Memory B cell (primary cell): ENCODE measurements at places on chromosomes 1 and 21.
A peak's percentile ranks its signal among the peaks of the same experiment; 100 is the strongest.

- no peaks in the 10 kb centered on the region for H3K36me3 ChIP-seq
- no peak for DNase-seq
- no peak overlapping the region for H3K27ac ChIP-seq
- H3K4me1 ChIP-seq: no peaks in the 10 kb centered on the region
- peaks cover 2% of the 10 kb centered on the region for H3K27me3 ChIP-seq
Observed at GRCh38 chr1:14413819-14414490, 184.5 kb upstream of the KAZN start.

DNA sequence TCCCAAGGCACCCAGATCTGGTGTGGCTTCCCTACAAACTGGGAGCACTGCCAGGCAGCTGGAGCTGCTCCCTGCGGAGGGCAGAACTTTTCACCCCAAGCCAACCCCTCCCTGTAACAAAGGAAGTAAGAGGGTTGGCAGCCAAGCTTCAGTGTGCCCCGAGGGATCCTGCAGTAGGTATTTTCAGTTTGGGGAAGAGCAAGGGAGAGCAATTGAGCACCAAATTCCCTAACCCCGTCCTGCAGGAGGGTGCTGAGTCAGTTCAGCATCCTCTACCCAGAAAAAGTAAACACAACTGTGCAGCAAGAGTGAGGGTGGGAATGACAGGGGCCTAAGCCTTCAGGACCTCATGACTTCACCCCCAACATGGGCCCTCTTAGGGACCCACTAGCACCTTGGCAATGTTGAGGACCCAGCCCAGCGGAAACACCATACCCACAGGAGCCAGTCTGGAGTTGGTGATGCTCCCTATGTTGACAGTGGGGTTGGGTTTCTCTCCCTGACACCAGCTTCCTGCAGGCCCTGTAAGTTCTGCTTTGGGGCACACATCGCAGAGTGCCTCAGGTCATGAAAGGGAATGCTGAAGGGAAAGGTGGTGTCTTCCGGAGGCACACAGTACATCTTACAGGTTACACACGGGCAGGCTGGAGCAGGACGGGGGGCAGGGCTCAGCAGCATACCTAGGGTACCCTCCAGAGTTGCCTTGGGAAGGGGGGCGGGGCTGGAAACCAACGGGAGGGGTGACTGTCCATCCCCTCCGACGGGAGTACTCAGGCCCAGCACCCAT is 14.8 kb downstream of the SH3BP5L start:
- no peak overlapping the region for H3K4me3 ChIP-seq
- H3K4me1 ChIP-seq: peaks cover 21% of the 10 kb centered on the region
- H3K27me3 ChIP-seq: no peaks in the 10 kb centered on the region
- no peak for DNase-seq

DNA sequence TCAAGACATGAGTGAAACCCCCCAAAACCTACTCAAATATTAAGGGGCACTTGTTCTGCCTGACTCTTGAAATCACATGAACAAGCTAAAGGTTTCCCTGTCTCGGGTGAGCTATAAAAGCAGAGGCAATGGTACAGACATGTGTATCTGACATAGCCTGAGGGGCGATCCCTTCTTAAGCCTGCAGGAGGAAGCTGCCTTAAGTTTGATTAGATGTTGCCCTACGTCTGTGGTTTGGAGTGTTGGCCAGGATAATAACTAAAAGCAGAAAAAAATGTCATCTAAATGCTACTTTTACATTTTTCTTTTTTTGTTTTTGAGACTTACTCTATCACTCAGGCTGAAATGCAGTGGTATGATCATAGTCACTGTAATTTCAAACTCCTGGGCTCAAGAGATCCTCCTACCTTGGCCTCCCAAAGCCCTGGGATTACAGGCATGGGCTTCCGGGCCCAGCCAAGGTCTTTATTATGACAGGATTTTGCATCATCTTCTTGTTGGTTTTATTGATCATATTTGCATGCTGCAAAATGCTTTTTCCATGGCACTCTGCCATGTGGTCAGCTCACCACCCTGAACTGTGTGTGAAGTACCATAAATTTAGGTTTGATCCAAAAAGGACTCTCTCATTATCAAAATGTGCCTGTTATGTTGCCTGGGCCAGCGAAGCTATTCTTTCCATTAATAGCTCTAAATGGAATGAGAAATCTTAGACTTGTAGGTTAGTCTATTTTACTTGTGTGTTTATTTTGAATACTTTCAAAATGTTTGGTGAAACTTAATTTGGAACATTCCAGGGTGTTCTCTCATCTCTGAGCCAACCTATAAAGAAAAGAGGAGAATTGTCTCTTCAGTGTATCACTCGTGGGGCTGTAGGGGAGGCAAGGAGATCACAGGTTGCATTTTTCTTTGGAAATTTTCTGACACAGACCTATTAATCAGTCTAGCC is 15.0 kb upstream of the HMGN1 start:
- peaks cover 15% of the 10 kb centered on the region for H3K27me3 ChIP-seq
- H3K4me3 ChIP-seq: no peak overlapping the region
- peaks cover 2% of the 10 kb centered on the region for H3K36me3 ChIP-seq
- no peak for DNase-seq

GRCh38 chr1:170303034-170303433 is 157.3 kb downstream of the NTMT2 start:
- no peak overlapping the region for H3K27ac ChIP-seq
- H3K36me3 ChIP-seq: no peaks in the 10 kb centered on the region
- no peak overlapping the region for H3K4me3 ChIP-seq
- H3K4me1 ChIP-seq: no peaks in the 10 kb centered on the region
- no peaks in the 10 kb centered on the region for H3K27me3 ChIP-seq

DNA sequence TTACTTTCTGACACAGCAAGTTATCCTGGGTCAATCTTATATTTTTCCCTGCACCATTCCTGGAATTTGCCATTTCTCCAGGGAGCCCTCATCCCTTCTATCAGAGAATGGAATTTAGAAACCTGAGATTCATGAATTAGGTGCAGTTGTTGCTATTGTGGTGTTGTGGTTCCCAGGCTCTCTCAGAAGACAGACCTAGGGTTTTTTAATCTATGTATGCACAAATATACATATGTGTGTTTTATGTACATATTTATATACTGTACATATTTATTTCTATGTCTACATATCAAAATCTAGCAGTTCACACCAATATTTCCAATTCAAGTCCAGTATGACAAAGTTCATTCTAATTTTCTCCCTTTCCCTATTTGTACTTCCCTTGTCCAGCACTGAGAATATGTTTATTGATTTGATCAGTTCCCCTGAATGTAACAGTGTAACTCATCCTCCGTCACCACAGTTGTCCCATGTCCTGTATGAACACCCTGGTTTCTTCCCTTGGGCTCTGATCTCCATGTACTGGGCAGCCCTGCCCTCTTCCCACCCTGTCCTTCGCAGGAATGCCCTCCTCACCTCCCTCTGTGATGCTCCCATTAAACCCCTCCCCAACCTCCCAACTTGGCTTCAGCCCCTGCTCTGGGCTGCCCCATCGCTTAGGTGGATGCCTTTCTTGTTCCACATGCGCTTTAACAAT is 145.5 kb downstream of the VPS13D start:
- no peaks in the 10 kb centered on the region for H3K4me1 ChIP-seq
- H3K27ac ChIP-seq: no peak overlapping the region
- no peak for DNase-seq
- H3K27me3 ChIP-seq: no peaks in the 10 kb centered on the region

DNA sequence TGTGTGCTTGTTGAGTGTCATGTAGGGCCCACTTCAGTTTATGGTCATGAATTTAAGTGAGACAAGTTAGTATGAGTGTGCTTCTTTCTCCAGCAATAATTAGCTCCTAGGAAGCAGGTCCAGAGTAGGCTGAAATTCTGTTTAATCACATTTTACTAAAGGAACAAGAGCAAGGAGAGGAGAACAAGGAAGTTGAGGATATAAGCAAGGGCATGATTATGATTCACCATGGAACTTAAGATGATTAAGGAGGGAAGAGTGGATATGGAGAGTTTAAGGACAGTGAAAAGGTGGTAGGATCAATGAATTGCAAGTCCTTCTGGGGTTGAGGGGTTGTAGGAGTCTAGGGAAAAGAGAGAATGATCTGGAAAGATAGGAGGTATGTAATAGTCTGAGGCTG is 3.1 kb upstream of the DIPK1A start:
- H3K4me3 ChIP-seq: no peak overlapping the region
- no peaks in the 10 kb centered on the region for H3K27me3 ChIP-seq
- no peak overlapping the region for H3K27ac ChIP-seq

DNA sequence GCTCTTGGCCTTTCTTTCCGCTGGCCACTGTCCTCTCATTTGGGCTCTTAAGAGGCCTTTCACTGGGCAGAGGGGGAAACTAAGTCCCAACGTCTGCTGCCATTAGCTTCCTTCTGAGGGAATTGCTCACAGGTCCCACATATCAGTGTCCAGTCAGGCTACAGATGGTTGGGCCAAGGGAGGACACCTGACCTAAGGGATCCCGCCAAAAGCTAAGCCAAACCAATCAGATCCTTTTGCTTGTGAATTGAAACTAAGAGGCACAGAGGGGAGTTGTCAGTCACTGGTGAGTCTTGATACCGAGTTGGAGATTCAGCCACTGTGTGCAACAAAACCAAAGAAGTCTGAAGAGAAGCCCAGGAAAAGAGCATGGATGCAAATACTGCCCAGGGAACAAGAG is 5.7 kb upstream of the NT5C1A start:
- no peak for DNase-seq
- H3K4me1 ChIP-seq: no peaks in the 10 kb centered on the region
- H3K27ac ChIP-seq: no peak overlapping the region

- no peak for DNase-seq
- no peak overlapping the region for H3K4me3 ChIP-seq
- no peak overlapping the region for H3K27ac ChIP-seq
- H3K36me3 ChIP-seq: no peaks in the 10 kb centered on the region
Observed at GRCh38 chr1:206002160-206002559, 1.0 kb downstream of the RAB7B start.

DNA sequence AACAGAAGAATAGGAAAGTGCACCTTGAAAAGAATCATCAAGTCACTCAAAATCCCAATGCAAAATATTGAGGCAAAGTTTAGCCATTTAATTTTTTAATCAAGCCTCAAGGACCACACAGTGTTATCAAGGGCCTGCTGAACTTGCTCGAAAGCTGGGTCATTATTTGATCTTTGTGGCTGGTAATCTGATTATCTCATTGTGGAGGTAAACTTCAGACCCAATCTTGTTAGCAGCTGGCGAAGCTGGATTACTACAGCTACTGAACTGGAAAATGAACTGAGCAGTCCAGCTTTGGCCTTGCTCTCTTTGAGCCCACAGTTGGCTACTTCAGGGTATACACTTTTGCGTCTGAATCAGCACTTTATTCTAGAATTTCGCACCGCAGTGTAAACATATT is 94.4 kb downstream of the BARHL2 start:
- peaks cover 4% of the 10 kb centered on the region for H3K27me3 ChIP-seq
- no peaks in the 10 kb centered on the region for H3K4me1 ChIP-seq
- no peaks in the 10 kb centered on the region for H3K36me3 ChIP-seq

DNA sequence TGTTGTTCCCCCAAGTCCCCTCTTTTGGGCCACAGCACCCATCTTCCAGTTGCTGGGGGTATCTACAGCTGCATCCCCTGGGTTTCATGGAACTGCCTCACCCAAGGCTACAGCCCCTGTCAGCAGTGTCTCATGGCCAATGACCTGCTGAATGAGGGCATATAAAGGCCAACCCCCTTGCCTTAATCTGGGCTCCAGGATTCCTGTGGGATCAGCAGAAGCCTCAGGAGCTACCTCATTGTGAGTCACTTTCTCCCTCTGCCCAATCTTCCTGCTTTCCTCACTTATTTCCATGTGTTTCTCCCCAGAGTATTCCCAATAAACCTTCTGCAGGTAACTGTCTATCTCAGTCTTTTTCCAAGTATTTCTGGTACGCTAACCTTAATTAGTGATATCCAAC is 37.3 kb upstream of the SYT14 start:
- peaks cover 13% of the 10 kb centered on the region for H3K27me3 ChIP-seq
- no peaks in the 10 kb centered on the region for H3K4me1 ChIP-seq
- no peak overlapping the region for H3K27ac ChIP-seq

DNA sequence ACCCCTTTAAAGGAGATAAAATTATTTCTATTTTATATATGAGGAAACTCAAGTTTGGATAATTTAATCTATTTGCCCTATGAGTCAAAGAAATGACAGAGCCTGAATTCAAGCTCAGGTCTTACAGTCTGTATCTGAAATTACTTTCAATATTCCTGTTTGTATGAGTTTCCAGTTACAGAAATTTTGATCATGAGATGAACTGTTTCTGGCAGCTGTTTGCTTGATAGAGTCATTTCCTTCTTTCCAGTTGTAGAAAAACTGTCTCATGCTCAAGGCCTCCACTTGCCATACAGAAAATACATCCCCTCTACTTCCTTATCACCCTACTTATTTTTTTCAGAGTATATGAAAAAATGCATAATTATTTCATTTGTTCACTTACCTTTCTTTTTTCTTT is 87.6 kb downstream of the PTPRC start:
- peaks cover 17% of the 10 kb centered on the region for H3K4me1 ChIP-seq
- DNase-seq: no peak
- no peak overlapping the region for H3K4me3 ChIP-seq
- peaks cover 34% of the 10 kb centered on the region for H3K36me3 ChIP-seq
- peak overlapping the region; percentile 58 for H3K27ac ChIP-seq

GRCh38 chr1:226027538-226028217 is 28.5 kb upstream of the SDE2 start:
- no peaks in the 10 kb centered on the region for H3K27me3 ChIP-seq
- DNase-seq: no peak
- no peak overlapping the region for H3K4me3 ChIP-seq

GRCh38 chr1:34867415-34867814 is 7.9 kb upstream of the SMIM12 start:
- peaks cover 7% of the 10 kb centered on the region for H3K4me1 ChIP-seq
- H3K27me3 ChIP-seq: no peaks in the 10 kb centered on the region
- peak overlapping the region; percentile 43 for H3K27ac ChIP-seq

DNA sequence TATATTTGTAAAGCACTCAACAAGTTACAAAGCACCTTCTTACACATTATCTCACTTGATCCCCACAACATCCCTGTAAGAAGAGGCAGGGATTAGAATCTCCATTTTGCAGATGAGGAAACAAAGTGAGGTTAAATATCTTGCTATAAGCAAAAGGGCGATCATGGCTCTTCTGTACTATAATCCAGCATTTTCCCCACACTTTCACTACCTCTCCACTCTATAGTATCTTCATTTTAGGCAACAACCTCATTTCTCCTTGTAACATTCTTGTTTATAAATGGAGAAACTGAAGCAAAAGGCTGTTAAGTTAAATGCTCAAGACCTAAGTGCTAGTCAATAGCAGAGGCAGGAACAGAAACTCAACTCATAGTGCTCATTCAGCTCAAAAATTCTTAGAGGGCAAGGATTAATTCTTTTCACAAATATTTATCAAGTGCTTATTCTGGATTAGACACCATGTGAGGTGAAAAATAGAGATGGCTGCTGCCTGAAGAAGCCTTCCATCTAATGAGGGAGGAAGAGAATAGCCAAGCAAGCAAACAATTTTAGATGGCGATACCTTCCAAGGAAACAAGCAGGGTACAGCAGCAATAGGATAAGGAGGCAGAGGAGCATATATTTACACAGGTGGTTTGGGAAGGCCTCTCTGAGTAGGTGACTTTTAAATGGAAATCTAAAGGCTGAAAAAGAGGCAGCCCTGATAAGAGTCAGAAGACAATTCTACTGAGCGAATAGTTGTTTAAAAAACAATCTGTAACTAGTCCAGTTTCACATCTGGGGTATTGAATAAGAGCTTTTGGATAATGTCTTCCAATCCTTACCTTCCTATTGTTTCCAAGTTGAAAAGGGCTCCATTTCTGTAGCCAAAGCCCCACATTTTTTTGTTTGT is 3.5 kb downstream of the ERRFI1 start:
- peaks cover 2% of the 10 kb centered on the region for H3K36me3 ChIP-seq
- DNase-seq: no peak
- H3K4me1 ChIP-seq: peaks cover 11% of the 10 kb centered on the region
